ENCODE measurements at places on chromosomes 7 and 10.
A peak's percentile ranks its signal among the peaks of the same experiment; 100 is the strongest.

- peak; percentile 33 for DNase-seq
Measured at GRCh38 chr7:44767912-44768627, 19.4 kb downstream of the ZMIZ2 start.

GRCh38 chr10:116947841-116948529 lies 57.0 kb downstream of the SHTN1 start:
- DNase-seq: no peak

- DNase-seq: no peak
Measured at GRCh38 chr10:1677307-1677939, 59.9 kb downstream of the ADARB2 start.

DNA sequence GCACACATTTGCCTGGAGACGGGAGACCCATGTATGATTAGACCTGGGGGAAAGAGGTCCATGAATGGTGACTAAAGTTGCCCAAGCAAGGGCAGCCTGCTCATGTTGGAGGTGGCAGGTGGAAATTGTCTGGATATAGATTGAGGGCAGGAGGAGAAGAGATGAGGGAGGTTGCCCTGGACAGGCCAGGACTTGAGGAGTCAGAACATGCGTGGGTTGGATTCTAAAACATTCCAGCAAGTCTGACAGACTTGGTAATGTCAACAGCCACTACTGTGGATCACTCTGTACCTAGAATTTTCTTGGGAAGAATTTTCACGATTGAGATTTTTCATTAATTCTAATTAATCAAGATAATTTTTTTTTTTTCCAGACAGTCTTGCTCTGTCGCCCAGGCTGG lies 19.1 kb upstream of the SVOPL start:
- DNase-seq: peak; percentile 41

- peak; percentile 47 for DNase-seq
Measured at GRCh38 chr10:7475046-7475911, 64.4 kb upstream of the SFMBT2 start.

DNA sequence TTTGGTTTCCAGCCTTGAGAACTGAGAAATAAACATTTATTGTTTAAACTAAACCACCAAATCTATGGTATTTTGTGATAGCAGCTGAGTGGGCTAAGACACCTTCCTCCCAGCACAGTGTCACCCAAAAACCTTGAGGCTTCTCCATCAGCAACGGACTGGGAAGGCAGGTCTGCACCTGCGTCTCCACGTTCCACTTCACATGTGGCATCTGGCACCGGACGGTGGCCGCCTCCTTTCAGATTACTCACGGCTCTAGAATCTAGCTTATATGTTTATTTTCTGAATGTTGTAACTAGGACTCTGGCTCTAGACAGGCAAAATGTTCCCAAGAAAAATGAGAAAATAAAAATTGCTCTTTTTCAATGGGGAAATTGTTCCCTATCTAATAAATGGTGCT lies 201.0 kb downstream of the ADARB2 start:
- no peak for DNase-seq

DNA sequence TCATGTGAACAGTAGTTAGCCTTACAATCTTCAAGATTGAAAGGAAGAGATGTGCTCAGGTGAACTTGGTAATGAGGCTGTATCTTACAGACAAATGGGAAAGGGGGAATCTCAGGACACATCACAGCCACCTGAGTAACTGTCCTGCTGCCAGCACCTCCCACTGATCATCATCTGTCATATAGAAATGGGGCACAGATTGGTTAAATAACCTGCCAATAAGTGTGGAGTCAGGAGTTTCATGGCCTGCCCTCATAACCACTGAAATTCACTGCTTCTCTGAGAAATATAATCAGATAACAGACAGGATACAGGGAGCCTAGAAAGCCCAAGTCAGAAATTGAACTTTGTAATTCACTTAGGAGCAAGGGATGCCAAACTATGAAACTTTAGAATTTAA lies 64.9 kb upstream of the TAS2R16 start:
- no peak for DNase-seq

GRCh38 chr10:43202224-43202656 lies 64.0 kb downstream of the CSGALNACT2 start:
- peak; percentile 69 for DNase-seq

- no peak for DNase-seq
Measured at GRCh38 chr7:37409461-37409860, 39.2 kb downstream of the ELMO1 start.

DNA sequence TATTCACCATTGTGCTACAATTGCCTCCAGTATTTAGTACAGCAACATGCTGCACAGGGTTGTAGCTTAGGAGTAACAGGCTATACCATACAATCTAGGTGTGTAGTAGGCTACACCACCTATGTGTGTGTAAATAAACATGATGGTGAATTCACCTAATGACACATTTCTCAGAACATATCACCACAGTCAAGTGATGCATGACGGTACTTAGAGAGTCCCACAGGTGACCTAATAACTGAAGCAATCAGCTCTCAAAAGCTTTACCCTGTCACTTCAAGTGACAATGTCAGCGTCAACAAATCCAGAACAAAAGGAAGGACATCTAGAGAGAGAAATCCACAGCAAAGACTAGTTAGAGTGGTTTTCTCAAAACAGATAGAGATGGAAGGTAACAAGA lies 38.8 kb downstream of the CCNJ start:
- DNase-seq: no peak

DNA sequence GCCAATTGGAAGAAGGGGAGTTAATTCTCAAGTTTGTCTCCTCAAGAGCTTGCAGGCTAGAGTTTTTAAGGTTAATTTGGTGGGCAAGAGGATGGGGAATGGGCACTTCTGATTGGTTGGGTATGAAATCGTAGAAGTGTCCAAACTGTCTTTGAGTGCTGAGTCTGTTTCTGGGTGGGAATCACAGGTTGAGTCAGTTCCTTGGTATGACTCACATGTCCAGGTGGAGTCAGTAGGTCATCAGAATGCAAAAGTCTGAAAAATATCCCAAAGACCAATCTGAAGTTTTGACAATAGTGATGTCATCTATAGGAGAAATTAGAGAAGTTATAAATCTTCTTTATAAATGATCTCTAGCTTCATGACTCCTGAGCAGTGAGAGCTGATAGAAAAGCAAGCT lies 1252.2 kb downstream of the REEP3 start:
- no peak for DNase-seq

DNA sequence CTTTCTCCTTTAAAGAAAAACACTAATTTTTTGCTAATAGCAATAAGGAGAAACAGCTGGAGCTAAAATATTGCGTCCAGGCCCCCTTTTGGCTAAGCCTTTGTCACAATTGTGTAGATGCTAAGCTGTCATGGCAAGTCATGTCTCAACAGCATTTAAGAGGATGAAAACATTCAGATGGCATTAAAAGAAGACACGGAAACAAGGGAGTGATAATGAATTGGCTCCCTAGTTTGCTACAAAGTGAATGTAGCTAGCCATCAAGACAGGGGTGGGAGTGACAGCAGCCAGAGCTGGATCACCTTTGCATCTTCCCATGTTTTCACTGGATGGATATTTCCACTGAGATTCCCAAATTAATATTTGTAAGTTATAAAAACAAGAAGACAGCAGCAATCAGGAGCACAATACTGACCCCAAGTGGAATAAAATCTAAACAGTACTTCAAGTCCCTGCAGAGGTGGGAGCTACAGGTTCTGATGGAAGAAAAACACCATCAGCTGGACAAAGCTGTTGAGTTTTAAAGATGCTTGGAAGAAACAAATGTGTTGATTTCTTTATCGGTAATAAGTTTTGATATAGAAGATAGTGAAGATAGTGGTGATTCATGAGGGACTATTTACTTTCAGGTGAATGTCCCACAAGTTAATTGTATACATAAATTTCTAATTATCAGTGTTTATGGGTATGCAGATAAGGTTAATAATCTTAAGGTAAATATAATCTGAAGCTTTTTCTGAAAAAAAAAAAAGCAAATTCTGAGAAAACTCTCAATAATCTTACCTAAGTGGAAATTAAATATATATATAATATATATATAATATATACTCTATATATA lies 129.4 kb downstream of the SLC16A9 start:
- DNase-seq: peak; percentile 41

GRCh38 chr7:105133358-105133757 lies 119.4 kb downstream of the KMT2E start:
- no peak for DNase-seq

DNA sequence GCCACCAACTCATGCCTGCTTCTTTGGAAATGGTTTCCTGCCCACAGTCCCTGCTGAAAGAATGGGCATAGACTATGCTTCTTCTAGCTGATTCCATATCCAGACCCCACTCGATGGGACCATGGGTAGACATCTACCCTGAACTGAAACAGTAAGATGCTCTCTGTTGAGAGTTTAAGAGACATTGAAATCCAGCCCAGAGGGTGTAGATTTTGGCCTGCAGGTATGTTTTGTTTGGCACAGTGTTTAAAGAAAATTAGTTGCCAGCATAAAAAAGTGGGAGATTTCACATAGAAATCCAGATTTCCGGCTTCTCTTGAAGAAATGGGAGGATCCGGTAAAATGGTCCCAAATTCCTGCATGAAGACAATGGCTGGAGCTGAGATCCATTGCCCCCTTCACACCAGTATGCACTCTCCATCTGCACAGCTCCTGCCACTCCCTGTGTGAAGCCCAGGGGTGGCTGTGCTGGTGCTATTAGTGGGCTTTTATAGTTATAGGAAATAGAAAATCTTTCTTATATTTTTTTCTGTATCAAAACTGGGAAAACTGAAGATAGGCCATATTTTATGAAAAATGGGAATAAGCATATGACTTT lies 218.1 kb downstream of the PTEN start:
- no peak for DNase-seq

- no peak for DNase-seq
Measured at GRCh38 chr7:34842782-34843181, 184.8 kb downstream of the NPSR1 start.

- DNase-seq: peak; percentile 74
Measured at GRCh38 chr10:112434988-112435619, 11.6 kb downstream of the ZDHHC6 start.

GRCh38 chr10:12543589-12543988 lies 194.2 kb downstream of the CAMK1D start:
- DNase-seq: no peak

DNA sequence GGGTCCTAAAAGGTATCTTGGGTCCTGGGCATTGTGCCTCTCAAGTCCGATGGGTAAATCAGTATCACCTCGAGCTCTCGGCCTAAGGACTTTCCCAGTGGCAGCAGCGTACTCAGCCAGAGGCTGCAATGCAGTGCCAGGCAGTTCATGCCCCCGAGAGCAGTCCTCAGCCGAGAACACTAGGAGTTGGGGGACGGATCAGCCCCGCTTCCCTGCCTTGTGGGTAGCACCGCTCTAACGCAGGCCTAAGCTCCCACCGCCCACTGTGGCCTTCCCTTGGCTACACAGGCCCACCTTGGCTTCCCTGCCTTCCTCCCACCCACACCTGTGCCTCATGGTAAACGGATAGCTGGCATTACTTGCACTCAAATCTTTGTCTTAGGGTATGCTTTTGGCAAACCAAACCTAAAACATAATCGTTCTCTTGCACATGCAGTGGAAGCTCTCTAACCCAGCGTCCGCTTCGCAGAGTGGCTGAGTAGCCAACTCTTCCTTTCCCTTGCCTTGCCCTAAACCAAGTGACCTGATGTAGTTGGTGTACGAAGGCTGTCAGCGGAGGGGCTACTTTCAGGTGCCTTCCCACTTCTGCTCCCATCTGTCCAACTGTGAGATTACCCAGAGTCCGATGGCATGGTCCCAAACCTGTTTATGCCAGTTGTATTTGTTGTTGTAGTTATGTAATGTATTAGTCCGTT lies 73.2 kb upstream of the CHST15 start:
- no peak for DNase-seq

GRCh38 chr7:90766814-90767564 lies 170.9 kb downstream of the CDK14 start:
- no peak for DNase-seq

DNA sequence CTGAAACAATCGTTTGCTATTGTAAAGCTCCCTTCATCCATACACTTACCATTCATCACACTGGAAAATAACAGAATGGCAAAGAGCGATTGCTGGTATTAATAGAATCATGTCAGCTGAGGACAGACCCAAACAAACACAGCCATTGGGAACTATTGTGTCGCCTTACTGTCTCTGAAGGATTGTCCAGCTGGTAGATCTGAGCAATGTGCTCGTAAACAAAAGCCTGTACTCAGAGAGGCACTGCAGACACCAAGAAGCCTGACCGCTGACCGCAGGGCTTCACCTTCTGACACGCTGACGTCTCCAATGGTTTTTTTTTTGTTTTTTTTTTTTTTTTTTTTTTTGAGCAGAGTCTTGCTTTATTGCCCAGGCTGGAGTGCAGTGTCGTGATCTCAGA lies 151.0 kb upstream of the FRMD4A start:
- DNase-seq: no peak

DNA sequence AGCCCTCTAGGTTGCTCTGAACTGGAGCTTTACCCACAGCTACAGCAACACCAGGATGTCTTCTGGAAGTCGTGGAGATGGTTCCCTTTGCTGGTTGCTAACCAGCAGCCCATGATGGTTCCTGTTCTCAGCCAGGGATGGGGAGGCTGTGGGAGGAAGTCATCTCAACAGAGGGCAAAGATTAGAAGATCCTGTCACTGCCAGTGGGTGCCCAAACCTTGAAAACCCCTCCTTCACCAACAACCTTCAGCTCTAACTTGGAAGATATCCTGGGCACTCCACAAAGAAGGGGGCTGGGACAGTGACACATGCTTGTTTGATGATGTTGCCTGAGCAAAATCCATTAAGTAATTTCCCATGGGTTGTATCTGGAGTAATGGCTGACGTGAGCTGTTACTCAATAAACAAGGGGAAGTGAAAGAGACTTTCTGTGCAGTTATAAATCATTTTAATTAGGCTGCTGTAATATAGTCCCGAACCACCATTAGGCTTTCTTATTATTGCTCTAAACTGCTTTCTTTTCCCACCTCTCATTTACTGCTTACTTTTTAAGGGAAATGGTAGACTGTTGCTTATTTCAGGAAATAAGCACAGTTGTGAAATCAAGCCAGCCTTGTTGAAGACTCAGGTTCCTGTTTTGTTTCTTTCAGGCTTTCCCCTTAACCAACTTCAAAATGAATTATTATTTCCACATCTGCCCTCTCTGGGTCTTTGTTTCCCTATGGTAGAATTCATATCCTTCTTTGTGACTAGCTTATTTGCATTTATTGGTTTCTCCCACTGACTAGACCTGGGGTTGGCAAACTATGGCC lies 124.8 kb downstream of the PPP1R17 start:
- peak; percentile 97 for DNase-seq

GRCh38 chr7:142533920-142534319 lies 215.4 kb upstream of the PRSS1 start:
- no peak for DNase-seq

DNA sequence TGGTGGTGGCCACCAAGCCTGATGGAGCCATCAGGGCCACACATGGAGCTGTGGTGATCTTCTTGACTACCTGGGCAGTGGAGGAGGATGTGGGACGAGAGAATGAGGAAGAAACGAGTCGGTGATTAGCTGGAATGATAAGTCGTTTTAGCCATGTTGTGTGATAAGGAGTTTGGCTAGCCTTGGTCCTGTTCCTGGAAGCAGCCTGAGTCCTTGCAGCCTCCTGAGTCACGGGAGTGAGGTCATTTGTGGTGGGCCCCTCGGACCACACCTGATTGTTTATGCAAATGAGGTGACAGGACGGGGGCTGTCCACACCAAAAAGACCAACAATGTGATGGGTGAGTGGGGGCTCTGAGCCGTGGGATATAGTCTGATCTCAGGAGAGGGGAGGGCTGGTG lies 554.4 kb downstream of the PTPRN2 start:
- no peak for DNase-seq
